Uterus (tissue), 4 donors: ENCODE measurements at places on chromosomes 5 and 9. TPM values are rescaled to one million over a fixed set of nuclear protein-coding genes. Genes with fewer than 3 reads are reported as not detected.

Gene ZFP2
- 8.4 TPM for total RNA-seq

Gene ZNF354C
- 14.8 TPM for total RNA-seq

Gene POLR3G
- not detected for total RNA-seq

Gene DDX4
- total RNA-seq = 0.48 TPM

Gene PELO
- total RNA-seq = 28.6 TPM

DNA sequence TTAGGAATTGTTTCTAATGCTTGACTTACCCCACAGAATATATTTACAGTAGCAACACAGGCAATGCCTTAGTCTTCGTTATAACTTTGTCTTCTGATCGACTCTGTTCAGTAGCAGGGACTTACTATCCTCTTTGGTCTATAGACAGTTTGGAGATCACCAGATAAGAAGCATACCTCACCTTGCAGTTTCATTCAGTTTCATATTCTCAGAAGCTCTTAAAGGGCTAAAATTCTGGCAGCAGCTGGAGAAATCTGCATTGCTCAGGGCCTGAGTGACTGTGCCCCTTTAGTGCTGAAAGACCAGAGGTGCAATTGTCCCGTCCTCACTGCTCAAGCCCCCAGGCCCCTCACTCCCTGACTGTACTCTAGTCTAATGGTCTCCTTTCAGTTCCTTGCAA, 26.0 kb downstream of the ZBTB43 start:
- DNase-seq = no peak

DNA sequence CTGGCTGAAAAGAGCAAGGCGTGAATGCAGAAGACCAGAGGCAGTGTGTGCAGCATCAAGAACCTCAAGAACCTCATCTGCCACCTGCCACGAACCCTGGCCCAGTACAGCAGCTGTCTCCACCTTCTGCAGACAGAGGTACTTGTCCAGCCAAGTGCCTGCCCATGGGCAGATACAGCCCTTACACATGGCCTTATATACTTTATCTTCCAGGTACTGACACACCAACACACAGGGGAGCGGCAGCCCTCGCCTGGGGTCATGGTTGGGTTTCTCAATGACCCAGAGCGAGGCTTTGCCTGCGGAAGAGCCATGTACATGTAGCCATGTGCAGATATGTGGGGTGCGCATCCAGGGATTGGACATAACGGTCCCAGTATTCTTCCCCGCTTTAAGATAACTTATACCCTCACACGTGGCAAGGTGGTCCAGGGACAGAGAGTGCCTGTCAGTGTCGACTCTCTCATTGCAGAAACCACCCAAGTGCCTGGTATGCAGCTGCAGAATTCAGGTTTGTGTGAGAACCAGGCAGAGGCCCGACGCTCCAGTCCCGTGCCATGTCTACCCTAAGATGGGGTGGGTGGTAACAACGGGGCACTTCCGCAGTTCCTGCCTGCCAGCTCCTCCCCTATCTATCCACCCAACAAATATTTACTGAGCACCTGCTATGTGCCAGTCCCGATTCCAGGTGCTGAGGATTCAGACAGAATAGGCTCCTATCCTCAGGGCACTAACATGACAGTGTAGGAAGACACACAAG, 206.9 kb downstream of the FSTL4 start:
- DNase-seq = no peak

DNA sequence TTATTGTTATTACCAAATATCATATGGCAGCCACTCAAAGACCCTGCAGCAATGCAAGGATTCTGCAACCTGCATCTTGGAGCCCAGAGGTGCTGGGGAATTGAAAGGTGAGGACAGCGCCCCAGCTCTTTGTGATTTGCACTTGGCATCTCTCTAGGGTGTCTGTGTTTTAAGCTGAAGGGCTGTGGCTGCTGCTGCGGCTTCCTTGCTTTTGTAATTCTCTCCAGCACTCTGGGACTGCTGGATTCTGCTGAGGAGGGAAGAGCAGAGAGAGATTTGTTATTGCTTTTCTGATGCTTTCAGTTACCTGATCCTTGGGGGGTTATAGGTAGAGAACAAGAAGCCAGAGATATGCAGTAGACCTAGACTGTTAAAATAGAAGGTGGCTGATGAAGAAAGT, 562.4 kb downstream of the EBF1 start:
- no peak for DNase-seq

GRCh38 chr9:101738566-101739183, at the start of gene GRIN3A:
Gene GRIN3A (minus strand): TSS chr9:101738647. CDS start chr9:101737979, 668 bp downstream.
- no peak for DNase-seq

DNA sequence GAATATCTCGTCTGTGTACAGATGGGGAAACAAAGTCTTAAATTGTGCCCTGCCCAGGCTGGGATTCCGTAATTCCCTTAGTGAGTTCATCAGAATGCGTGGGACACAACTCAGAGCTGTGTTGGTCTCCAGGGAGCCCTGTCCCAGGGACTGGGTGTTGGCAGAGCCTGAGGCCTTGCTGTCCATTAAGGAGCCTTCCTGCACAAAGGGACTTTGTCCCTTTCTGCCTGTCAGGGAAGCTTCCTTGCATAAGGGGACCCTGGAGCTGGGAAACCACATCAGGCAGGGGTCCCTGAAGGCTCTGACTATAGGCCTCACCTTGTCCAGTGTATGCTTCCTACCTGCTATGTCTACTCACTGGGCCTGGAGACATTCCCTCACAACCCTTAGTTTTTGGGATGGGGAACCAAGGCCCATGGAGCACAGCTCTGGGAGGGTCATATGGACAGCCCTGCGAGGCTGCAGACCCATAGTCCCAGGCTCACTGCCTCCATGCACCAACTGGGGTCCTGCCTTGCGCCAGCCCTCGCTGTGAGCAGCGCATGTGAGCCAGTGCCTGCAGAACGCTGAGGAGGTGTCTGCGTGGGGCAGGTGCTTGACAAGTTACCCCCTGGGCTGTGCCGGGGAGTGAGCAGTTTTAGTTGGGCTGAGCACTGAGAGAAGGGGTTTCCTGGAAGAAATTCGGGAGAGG, 1.6 kb downstream of the CARD19 start:
- DNase-seq = no peak

DNA sequence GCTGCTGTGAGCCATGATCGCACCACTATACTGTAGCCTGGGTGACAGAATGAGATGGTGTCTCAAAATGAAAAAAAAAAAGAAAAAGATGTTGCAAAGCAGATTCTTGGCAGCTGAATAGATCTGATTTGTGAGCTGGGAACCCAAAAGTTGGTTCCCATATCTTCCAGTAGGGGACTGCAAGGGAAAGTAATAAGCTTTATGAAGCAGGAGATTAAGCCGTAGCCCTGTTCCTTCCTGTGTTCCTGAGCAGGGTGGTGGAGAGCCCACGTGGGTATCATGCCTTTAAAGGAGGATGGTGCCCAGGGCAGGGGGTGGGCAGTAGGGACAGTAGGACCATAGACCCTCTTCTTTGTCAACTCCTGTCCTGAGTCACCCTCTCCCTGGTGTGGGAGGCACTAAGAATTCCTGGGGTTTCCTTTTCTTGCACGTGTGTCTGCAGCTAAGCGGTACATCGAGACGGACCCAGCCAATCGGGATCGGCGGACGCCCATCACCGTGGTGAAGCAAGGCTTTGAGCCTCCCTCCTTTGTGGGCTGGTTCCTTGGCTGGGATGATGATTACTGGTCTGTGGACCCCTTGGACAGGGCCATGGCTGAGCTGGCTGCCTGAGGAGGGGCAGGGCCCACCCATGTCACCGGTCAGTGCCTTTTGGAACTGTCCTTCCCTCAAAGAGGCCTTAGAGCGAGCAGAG, 37.9 kb downstream of the STOM start:
- no peak for DNase-seq

DNA sequence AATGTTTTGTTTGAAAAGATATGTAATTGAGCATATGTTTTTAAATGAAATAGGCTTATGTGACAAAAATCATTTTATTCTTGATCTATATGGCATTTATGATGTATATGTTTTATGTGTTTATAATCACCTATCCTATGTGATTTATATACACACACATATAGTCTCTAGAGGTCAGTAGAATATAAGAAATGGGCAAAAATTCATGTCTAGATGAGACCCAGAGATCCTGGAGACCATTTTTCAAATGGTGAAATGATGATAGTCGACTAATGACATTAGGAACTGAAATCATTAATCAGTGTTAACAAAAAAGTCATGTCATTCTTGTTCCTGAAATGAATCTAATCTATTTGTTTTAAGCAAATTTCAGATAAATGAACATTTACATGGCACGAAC, 709.2 kb upstream of the WWC1 start:
- DNase-seq = no peak

GRCh38 chr9:95522871-95523370, 6.2 kb upstream of the PTCH1 start:
- no peak for DNase-seq

DNA sequence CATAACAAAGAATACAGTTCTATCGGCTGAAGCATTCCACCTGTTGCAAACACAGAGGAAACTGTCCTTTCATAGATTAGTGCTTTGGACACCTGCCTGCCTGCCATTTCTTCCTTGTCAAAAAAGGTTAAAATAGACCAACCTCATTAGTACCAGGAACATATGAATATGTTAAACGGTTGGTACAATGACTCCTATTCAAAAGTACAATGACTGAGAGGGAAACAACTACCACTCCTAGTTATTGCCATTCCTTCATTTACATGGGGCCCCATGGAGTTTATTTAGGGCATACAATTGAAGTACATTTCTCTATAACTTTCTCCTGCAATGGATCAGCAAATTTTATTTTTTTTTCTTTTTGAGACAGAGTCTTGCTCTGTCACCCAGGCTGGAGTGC, 77.4 kb upstream of the PIP5K1B start:
- no peak for DNase-seq
